Breast epithelium (tissue), 4 donors: ENCODE measurements at places on chromosomes 2 and 18. TPM values are rescaled to one million over a fixed set of nuclear protein-coding genes. Genes with fewer than 3 reads are reported as not detected.

Gene TLX2
- not detected for total RNA-seq

- H3K27ac ChIP-seq = no peak overlapping the region
- DNase-seq = no peak
- H3K4me3 ChIP-seq = no peak overlapping the region
- H3K36me3 ChIP-seq = no peaks in the 10 kb centered on the region
- no peaks in the 10 kb centered on the region for H3K4me1 ChIP-seq
These were observed 152.8 kb downstream of the EHBP1 start for GRCh38 chr2:62858231-62858832.

GRCh38 chr2:11875481-11875880 is 129.0 kb downstream of the LPIN1 start:
- H3K36me3 ChIP-seq = no peaks in the 10 kb centered on the region
- no peak overlapping the region for H3K4me3 ChIP-seq
- H3K4me1 ChIP-seq = no peaks in the 10 kb centered on the region

- no peak overlapping the region for H3K4me3 ChIP-seq
- no peaks in the 10 kb centered on the region for H3K36me3 ChIP-seq
- DNase-seq = no peak
- no peaks in the 10 kb centered on the region for H3K27me3 ChIP-seq
- no peaks in the 10 kb centered on the region for H3K4me1 ChIP-seq
These were observed 51.2 kb downstream of the ATIC start for GRCh38 chr2:215363039-215363438.

GRCh38 chr2:106885329-106885728 is 638 bp downstream of the ST6GAL2 start:
- peak overlapping the region; percentile 44 for H3K4me3 ChIP-seq
- H3K36me3 ChIP-seq = no peaks in the 10 kb centered on the region
- H3K27me3 ChIP-seq = peaks cover 19% of the 10 kb centered on the region

Gene RIT2
- total RNA-seq = not detected

GRCh38 chr2:38045811-38046210 is 30.1 kb downstream of the CYP1B1 start:
- no peak overlapping the region for H3K4me3 ChIP-seq
- DNase-seq = no peak
- H3K36me3 ChIP-seq = no peaks in the 10 kb centered on the region
- no peak overlapping the region for H3K27ac ChIP-seq
- no peaks in the 10 kb centered on the region for H3K4me1 ChIP-seq
- no peaks in the 10 kb centered on the region for H3K27me3 ChIP-seq

Gene CCDC93
- 33.1 TPM for total RNA-seq

DNA sequence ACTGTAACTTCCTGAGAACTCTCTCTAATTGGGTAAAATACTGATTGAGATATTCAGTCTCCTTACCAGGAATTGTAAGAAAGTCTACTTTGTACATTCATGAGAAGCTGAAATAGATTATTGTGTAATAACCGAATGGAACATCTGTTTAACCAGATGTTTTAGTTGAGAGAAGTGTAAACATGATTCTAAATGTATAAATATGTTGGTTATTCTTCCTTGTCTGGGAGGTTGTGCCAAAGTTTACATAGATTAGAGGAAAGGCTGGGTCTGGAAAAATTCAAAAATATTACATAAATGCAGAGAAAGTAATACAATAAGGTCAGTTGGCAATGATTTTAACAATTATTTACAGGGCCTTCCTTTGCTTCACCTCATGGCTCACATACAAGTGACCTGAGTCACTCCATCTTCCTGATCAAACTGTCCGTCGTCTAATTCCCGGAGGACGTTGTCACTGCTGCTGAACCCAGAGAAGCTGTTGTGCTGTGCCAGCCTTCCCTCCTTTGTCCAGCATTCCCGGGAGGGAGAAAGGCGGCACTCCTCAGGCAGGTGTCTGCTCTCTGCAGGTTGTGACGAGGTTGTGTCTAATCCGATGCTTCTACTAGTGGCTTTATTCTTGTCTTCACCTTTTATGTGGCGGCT is 55.9 kb downstream of the MOB4 start:
- H3K4me1 ChIP-seq = no peaks in the 10 kb centered on the region
- no peak overlapping the region for H3K4me3 ChIP-seq
- no peaks in the 10 kb centered on the region for H3K36me3 ChIP-seq
- H3K27ac ChIP-seq = peak overlapping the region; percentile 40
- H3K27me3 ChIP-seq = no peaks in the 10 kb centered on the region
- no peak for DNase-seq

Gene GPR45
- total RNA-seq = not detected

GRCh38 chr2:187324631-187325030 is 123.4 kb downstream of the CALCRL start:
- no peaks in the 10 kb centered on the region for H3K36me3 ChIP-seq
- H3K27me3 ChIP-seq = no peaks in the 10 kb centered on the region
- DNase-seq = no peak
- no peaks in the 10 kb centered on the region for H3K4me1 ChIP-seq

Gene RNU2-63P
- total RNA-seq = not detected

Gene TMEM17
- 2.3 TPM for total RNA-seq

Gene IRS1
- 18.4 TPM for total RNA-seq

GRCh38 chr2:216013080-216013909 is at the start of gene MREG:
Gene MREG, minus strand, starts transcription at chr2:216013551. Its CDS starts 224 bp downstream, at chr2:216013327.
- peak; percentile 54 for DNase-seq
- no peaks in the 10 kb centered on the region for H3K4me1 ChIP-seq
- peak within 1 kb of the TSS; percentile 62 for H3K4me3 ChIP-seq

Gene TNP1
- not detected for total RNA-seq

DNA sequence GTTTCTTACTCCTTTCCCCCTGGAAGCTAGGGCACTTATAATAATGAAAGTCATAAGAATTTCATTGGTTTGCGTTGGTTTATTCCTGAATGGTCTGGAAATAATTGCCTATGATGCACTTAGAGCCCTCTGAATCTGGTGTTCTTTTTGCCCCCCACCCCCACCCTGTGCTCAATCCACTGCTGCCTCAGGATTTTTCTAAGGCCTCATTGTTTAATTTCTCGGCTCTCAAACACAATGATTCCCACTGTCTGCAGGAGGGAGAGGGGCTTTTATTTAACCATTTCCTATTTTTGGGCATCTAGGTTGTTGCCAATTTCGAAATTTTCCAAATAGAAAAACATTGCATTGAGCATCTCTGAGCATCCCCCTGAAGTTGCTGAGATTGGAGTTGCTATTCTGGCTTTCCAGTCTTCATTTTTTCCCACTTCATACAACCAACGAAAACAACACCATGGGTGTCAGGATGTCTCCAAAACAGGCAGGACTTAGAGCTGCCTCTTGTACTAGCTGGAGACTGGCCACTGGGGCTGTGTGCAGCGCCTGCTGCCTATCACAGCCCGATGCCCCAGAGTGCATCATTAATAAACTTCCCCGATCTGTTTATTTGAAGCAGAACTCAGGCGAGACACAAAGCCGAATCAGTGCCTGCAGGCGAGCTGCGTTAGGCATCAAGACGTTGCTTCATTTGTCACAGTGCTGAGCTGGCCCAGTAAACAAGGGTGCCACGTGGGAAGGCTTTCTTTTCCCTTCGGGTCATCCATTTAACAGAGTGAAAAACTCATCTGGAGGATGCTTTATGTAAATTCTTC is 1.8 kb upstream of the PCARE start:
- H3K27ac ChIP-seq = no peak overlapping the region
- no peak overlapping the region for H3K4me3 ChIP-seq
- H3K4me1 ChIP-seq = no peaks in the 10 kb centered on the region
- no peaks in the 10 kb centered on the region for H3K27me3 ChIP-seq
- DNase-seq = no peak

- DNase-seq = no peak
- H3K4me3 ChIP-seq = no peak overlapping the region
- no peaks in the 10 kb centered on the region for H3K4me1 ChIP-seq
These were observed 626.7 kb upstream of the SALL3 start for GRCh38 chr18:78352910-78353309.

DNA sequence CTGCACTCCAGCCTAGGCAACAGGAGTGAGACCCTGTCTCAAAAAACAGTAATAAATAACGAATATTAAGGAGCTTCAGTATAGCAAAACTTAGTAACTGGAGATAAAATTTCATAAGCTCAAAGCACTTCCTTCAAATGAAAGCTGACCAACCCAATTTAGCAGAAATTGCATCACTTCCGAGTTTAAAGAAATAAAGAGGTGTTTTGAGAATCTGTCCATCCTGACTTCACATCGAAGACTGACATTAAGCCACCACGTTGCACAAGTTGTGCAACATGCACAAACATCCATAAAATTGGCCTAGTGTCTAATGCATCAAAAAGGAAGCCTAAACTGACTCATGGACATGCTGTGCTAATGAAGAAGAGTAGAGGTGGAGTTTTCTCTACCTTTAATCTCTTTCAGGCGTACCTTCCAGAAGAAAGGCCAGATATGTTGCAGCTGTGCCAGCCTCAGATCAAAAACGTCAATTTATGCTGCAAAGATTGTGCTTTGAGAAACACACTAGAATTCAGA is 7.7 kb upstream of the DSG3 start:
- DNase-seq = no peak
- H3K4me3 ChIP-seq = no peak overlapping the region
- H3K27me3 ChIP-seq = no peaks in the 10 kb centered on the region
- no peak overlapping the region for H3K27ac ChIP-seq
- no peaks in the 10 kb centered on the region for H3K4me1 ChIP-seq

DNA sequence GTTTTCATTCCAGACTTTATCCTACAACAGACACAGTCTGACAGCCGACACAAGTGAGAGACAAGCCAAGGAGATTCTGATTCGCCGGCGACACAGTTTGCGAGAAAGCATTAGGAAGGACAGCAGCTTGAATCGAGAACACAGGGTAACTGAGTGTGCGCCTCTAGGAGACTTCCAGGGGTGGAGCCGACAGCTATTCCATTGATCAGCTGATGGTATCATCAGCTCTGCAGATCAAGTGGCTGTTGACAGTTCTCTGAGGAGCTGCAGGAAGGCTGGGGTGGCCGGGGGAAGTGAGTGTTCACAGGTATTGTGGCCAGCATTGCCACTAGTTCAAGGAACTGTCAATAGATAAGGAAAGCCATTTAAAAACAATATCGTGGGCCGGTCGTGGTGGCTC is 57.3 kb upstream of the TMEM182 start:
- no peak overlapping the region for H3K27ac ChIP-seq
- no peaks in the 10 kb centered on the region for H3K36me3 ChIP-seq
- no peaks in the 10 kb centered on the region for H3K27me3 ChIP-seq
- H3K4me3 ChIP-seq = no peak overlapping the region

DNA sequence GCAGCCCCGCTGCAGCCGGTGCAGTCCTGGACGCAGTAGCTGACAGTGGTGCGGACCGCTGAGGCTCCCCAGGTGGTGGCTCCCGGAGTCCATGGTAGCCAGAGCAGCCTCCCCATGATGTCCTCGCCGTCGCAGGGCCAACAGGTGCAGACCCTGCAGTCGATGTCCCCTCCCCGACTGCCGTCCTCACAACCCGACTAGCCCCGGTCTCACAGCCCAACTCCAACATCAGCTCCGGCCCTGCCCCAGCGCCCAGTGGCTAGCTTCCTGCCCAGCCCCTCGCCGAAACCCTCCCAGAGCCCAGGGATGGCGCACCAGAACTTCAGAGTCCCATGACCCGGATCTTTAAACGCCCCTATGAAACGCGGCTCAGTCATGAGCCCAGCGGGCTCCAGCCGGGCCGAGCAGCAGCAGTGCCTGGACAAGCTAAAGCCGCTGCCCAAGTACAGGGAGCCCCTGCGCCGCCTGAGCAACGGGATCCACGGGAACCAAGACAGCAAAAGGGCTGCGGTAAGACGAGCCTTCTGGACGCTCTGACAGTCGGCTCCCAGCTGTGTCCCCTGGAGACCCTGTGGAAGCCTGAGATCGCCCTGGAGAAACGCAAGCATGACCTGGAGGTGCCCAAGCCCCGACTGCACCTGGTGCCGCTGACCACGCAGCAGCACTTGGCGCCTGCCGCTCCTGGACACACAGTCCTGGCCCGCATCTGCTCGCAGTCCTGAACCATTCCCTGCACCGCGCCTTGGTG is 53.8 kb upstream of the TUBA3E start:
- no peak overlapping the region for H3K27ac ChIP-seq
- H3K4me3 ChIP-seq = no peak overlapping the region
- H3K36me3 ChIP-seq = no peaks in the 10 kb centered on the region
- no peak for DNase-seq
- peaks cover 23% of the 10 kb centered on the region for H3K27me3 ChIP-seq

Gene RFTN2
- total RNA-seq = 7.6 TPM

Gene AGXT
- total RNA-seq = under 0.01 TPM

DNA sequence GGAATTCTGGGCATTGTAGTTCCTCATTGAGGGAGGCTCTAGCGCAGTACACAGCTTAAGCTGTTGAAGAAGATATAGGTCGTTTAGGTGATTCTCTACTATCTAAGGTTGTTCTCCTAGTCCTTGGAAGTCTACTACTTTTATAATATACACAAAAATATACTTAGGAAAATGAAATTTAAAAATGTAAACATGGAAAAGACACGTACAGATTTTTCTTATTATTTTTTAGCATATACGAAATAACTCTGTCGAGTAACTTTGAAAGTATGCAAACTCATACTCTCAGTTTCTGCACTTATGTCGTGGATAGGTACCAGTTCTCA is 272 bp upstream of the FASTKD1 start:
- no peak for DNase-seq
- H3K27me3 ChIP-seq = no peaks in the 10 kb centered on the region
- peak overlapping the region; percentile 45 for H3K27ac ChIP-seq
- H3K36me3 ChIP-seq = no peaks in the 10 kb centered on the region
- H3K4me1 ChIP-seq = no peaks in the 10 kb centered on the region
- peak overlapping the region; percentile 61 for H3K4me3 ChIP-seq

Gene G6PC2
- total RNA-seq = not detected

Gene CTLA4
- 0.64 TPM for total RNA-seq

- peaks cover 17% of the 10 kb centered on the region for H3K4me1 ChIP-seq
- no peaks in the 10 kb centered on the region for H3K36me3 ChIP-seq
- DNase-seq = no peak
These were observed 2.4 kb upstream of the ID2 start for GRCh38 chr2:8679567-8679826.

DNA sequence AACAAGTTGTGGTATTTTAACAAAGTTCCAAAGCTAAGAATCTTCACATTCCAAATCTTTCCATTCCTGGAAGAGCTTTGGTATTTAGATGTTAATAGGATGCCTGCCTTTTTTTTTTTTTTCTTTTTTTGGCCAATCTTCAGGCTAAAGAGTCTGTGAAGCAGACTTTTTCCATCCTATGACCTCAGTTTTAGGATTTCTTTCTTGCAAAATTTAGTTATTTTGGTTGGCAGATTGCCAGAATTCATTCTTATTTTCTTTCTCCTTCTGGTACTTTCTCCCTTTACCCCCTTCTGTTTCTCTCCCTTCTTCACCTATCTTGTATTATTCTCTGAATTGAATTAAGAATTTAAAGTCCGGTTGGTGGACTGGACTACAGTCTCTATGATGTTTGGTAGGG is 217.8 kb upstream of the REV1 start:
- H3K4me1 ChIP-seq = peaks cover 10% of the 10 kb centered on the region
- no peak overlapping the region for H3K4me3 ChIP-seq
- H3K27me3 ChIP-seq = no peaks in the 10 kb centered on the region
- H3K36me3 ChIP-seq = no peaks in the 10 kb centered on the region
- DNase-seq = no peak

Gene PRSS56
- not detected for total RNA-seq

Gene NEU2
- total RNA-seq = not detected

Gene OTOF
- 0.32 TPM for total RNA-seq

Gene SIX2
- 3.5 TPM for total RNA-seq
